CD4-positive, alpha-beta T cell treated with Interferon alpha-2 for 1 hour (primary cell): ENCODE measurements at places on chromosomes 3 and 15.

DNA sequence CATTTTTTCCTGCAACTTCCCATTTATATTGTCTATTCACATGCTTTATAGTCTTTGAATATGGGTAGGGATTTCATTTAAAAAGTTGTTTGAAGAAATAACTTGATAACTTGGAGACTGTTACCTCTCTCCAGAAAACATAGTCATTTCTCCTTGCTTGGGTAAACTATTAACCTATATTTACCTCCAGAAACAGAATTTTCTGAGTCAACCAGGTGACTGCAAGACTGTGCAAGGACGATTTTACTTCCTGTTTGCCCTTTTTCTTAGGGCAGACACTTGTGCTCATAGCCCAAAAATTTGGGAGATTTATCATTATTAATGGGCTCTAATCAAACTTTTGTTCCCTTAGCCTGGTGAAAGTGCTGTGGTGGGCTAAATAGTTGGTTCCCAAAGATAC, 14.3 kb upstream of the MOBP start:
- no peak for DNase-seq

GRCh38 chr15:75651810-75652543, 4.3 kb downstream of the SNX33 start:
- DNase-seq: no peak

DNA sequence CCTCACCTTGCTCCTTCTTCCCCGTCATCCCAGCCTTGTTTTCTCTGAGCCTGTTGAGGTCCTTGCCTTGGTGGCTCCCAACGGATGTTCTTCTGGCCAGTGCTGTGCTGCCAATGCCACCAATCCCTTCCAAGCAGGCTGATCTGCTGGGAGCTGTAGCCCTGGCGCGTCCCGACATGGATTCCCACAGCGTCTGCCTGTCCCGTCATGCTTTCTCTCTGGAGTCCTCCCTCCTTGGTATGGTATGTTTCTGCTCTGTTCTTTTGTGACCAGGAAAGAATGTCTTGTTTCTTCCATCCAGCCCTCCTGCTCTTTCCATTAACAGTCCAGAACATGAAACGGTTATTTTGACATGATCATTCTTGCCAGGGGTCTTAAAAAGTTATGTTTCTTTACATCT, 10.0 kb downstream of the LIMD1 start:
- DNase-seq: no peak

GRCh38 chr3:170809007-170809974, 60.7 kb downstream of the RPL22L1 start:
- DNase-seq: no peak

DNA sequence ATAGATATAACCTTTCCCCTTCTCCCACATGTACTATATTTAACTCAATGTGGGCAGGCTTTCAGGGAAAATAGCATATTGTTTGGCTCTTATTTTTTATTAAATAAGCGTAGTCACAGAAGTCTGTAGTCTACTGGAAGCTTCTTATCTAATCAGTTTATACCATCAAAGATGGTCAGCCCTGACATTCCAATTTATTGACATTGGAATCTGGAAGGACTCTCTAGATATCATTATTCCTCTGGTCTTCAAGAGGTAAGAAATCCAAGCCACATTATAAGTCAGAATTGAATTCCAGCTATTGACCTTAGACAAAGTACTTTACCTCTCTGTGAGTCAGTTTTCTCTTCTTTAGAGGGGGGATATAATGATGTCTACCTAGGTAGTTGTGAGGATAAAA, 38.5 kb upstream of the SCAANT1 start:
- no peak for DNase-seq

DNA sequence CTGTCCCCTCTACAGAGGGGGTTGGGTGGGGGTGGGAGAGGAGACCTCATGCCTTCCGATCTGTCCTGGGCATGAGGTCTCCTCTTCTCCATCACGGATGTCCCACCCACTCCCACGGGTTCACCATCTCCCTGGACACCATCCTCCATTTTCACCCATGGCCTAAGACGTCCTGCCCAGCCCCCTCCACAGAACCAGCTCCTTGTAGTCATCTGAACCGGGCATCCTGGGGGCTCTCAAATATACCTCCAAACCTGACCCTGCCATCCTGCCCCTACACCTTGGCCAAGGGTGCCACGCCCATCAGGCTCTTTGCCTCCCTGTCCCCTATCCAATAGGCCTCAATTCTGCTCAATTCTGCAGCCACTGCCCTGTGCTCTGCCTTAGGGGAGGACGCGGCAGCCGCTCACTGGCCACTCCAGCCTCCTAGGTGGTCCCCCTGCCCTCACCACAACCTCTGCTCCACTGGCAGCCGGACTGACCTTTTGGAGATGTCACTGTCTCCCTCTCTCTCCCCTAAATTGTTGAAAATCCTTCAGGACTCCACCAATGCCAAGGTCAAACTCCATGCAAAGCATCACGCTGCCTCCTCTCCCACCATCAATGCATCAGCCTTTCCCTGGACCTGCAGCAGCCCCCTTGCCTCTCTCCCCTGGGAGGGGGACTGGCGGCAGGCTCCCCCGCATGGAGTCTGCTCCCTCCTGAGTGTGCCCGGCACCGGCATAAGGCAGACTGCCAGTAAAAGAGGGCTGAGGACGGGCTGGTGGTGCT, 9.4 kb upstream of the ANPEP start:
- no peak for DNase-seq

DNA sequence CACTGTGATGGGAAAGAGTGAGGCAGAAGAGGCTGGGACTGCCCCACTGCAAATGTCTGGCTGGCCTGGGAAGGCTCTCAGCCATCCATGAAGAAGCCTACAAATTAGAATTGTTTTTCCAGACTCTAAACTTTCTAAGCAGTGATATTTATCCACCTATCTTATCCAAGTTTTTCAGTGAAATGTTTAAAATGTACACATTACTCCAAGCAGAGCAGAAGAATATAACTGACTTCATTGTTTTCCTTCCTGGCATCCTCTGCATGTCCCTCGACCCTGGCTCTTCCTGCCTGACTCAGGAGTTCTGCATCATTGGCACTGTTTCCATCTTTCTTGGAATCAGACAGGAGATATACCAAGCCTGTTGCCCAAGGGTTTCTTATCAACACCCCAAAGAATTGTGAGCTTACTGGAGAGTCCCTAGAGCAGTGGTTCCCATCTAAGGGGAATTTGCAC, 401.5 kb upstream of the PROK2 start:
- no peak for DNase-seq

- DNase-seq: no peak
Measured at GRCh38 chr15:98803228-98804056, 155.1 kb downstream of the IGF1R start.

GRCh38 chr3:51813539-51813938, 34.5 kb upstream of the IQCF6 start:
- DNase-seq: no peak

DNA sequence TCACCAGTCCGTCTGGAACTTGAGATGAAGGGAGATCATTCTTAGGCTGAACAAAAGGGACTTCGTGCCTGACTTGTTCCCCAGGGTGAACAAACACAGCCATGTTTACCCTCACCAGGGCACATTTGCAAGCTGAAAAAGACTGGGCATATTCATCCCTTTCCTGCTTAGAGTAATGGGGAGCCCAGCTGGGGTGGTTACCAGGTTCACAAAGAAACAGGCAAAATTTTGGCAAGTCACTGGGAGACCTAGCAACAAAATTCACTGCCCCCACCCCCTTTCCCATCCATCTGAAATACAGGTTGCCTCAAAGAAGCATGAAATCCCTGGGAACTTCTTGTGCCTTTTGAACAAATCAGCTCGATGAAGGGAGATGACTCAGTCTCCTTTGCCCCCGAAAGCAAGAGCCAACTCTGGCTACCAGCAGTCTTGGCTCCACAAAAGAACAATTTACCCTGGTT, 775.0 kb downstream of the SQOR start:
- no peak for DNase-seq

- no peak for DNase-seq
Measured at GRCh38 chr15:34358367-34358766, 8.6 kb downstream of the LPCAT4 start.

GRCh38 chr3:90091549-90091948, 984.1 kb downstream of the EPHA3 start:
- DNase-seq: no peak

GRCh38 chr3:43055393-43055792, 50.5 kb downstream of the POMGNT2 start:
- DNase-seq: no peak

GRCh38 chr3:23480329-23480714, 277.2 kb downstream of the UBE2E2 start:
- no peak for DNase-seq

DNA sequence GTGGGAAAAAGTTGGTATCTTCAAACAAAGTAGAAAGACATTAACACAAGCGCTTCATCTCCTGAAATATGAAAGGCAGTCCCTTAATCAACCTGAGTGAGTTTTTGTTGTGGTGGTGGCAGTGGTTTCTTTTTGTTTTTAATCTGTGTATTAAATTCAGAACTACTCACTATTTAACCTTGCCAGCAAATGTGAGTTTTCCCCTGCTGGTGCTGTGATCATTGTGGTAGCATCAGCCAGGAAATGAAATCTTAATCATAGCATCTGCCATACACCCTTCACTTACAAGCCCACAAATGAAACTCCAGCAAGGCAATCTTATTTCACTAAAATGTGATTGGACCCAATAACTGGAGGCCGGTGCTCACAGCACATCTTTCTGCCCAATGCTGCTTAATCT, 229.7 kb downstream of the SHOX2 start:
- DNase-seq: no peak

GRCh38 chr3:119557877-119558269, 1.5 kb downstream of the CD80 start:
- no peak for DNase-seq

DNA sequence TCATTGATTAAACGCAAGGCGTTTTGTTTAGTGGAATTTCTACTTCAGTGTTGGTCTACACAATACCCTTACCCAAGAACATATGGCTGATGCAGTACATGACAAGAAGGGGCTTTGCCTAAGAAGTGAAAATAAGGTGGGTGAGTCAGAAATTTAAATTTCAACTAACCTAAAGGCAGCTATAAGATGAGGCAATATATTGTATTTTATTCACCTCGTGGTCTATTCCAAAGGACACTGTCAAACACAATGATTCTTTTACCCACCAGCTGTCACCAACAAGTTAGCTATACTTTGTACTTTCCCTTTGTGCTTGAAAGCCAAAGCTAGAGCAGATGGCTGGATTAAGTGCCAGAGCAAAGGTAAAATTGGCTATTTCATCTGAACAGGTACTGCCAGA, 10.9 kb upstream of the SETMAR start:
- no peak for DNase-seq

- no peak for DNase-seq
Measured at GRCh38 chr3:141804447-141804777, 41.2 kb downstream of the GRK7 start.

GRCh38 chr15:72203507-72203837, 5.9 kb upstream of the GRAMD2A start:
- no peak for DNase-seq

DNA sequence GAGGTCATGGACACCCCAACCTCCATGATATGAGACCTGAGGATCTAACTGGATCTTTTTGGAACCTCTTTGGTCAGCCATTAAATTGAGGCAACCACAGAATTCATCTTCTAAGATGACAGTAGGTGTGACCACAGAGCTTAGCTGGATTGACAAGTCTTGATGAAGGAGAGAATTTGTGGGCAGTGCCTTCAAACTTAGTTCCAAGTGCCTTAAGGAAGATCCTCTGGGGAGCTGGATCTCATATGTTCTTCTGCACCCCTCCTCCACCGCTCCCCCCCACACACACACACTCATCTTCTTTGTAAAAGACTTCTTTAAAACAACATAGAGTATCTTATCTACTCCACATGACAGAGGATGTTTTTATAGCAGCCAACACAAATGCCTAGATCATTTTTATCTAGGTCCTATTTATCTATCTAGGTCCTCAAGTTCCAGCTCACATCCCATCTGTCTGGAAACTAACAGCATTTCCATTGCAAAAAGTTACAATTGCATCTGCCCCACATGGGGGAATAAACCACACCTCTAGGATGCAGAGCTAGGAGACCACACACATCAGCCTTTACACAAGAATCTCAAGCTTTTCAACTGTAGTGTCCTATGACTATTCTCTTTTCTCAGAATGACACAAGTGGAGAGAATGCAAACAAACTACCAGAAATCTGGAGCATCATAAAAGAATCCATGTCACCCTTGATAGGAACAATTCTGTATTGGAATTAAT, 37.4 kb downstream of the WWTR1 start:
- DNase-seq: no peak

DNA sequence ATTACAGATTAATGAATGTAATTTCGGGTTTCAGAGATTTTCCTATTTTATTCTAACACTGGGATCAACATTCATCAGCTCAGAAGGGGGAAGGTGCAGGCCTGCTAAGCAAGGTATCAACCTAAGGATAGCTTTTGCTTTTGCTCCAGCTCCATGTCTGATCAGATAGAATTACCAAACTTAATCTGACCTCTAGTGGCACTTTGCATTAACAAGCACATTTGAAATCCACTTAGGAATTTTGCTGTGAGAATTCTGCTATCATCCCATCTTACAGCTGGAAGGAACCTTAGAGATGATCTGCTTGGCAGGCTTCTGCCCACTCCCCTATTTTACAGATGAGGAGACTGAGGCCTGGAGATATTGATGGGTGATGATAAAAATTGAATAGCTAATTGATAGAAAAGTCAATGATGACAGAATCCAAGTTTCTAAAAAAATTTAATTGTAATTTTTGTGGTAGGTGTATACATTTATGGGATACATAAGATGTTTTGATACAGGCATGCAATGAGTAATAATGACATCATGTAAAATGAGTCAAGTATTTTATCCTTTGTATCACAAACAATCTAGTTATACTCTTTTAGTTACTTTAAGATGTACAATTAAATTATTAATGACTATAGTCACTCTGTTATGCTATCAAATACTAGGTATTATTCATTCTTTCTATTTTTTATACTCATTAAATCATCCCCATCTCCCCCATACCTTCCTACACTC, 209.2 kb upstream of the ZPLD1 start:
- no peak for DNase-seq

DNA sequence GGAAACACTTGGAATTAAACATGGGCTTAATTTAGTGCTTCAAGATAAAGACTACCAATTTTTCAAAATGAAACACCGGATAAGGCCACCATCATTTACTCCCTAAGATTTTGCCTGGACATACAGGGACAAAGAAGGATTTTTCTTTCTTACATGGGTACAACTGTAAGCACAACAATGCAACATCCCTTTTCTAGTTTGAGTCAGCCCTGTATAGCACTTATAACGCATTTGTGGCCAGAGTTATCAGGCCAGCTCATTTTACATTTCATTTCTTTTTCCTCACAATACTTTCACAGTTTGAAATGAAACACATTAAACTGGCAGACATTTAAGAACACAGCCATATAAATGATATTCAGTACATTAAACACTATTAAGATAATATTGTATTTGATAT, 9.8 kb upstream of the SUCNR1 start:
- no peak for DNase-seq

GRCh38 chr3:42906070-42906847, at the start of gene ZNF662:
ZNF662 (plus strand) TSS chr3:42906142; CDS start chr3:42908115, 1,973 bp downstream.
- DNase-seq: no peak

DNA sequence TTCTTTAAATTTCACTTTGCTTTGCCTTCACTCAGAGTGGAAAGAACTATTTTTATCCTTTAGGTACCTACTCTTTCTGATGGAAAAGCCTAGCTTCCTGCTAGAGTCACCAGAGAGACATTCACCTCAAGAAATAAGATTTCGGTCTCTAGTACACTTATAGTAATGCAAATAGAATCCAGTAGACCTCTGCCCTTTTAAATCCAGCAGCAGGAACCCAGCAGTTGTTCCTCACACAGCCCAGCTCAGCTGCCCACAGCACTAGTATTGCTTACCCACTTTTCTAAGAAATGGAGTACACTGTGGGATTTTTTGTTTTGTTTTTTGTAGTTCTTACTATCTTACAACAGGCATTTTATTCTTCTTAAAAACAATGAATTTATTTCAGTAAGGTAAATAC, 497.0 kb upstream of the CCDC54 start:
- no peak for DNase-seq

GRCh38 chr3:32575451-32576113, 4.9 kb upstream of the DYNC1LI1 start:
- DNase-seq: no peak
